ENCODE measurements at places on chromosomes 13 and 19. TPM values are rescaled to one million over a fixed set of nuclear protein-coding genes. Genes with fewer than 3 reads are reported as not detected.

GRCh38 chr19:1088416-1089010, 6.7 kb downstream of the POLR2E start:
- no peak for DNase-seq

GRCh38 chr19:34851277-34851804, 75.4 kb upstream of the ZNF30 start:
- DNase-seq, result no peak

- no peak for DNase-seq
These were observed 6.2 kb downstream of the ARRDC2 start for GRCh38 chr19:18014197-18014596.

Gene ZNF83
- total RNA-seq, result 3.4 TPM

Gene CYP4F12
- total RNA-seq, result 98.6 TPM
